ENCODE measurements at places on chromosomes 4 and X.
A peak's percentile ranks its signal among the peaks of the same experiment; 100 is the strongest.

GRCh38 chr4:88725143-88725542 is 27.5 kb upstream of the NAP1L5 start:
- no peak for DNase-seq

- DNase-seq, result no peak
Observed at GRCh38 chrX:97215186-97215585, 331.5 kb downstream of the RPA4 start.

DNA sequence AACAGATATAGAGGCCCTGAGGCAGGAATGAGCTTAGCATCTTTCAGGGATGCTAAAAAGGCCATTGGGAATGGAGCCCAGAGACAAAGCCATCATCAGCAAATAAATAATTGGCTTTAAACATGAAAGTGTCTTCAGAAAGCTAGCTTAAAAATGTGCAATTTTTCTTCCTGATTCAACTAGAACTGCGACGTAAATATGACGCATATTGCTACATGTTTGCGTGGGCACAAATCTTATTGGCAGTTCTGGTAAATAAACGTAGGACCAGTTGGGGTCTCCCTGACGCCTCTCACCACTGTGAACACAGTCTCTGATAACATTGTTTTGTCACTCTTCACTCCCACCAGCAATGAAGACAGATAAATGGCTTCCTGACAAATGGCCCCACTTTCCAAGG is 97.3 kb upstream of the SRD5A3 start:
- DNase-seq, result no peak

GRCh38 chr4:17587094-17587822 is 10.3 kb downstream of the LAP3 start:
- peak; percentile 65 for DNase-seq

DNA sequence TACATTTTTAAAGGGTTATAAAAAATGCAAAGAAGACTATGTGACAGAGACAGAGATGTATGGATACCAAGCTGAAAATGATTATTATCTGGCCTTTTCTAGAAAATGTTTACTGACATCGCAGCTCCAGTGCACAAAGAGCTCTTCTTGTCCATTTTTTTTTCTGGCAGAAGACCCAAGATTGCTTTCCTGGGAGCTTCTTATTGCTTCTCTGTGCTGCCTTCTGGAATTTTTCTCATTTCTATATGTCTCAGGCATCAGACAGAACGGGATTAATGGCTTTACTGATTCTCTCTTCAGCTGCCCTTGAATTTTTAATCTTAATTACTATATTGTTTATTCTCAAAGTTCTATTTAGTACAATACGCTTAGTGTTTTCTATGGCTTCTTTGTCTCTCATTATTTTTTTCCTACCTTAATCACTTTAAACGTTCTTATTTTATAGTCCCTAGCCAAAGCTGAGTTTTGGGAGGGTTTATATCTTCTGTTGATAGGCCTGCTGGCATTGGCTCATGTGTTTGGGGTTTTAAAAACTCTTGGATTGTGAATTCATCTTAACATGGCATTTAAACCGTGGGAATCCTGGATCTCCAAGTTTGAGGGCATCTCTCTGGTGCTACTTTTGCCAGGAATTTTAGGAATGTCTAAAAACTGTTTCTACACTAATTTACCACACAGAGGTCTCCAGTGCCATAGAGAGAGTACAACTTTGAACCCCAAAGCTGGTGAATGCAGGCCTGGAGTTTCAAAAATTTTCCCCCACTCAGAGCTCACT is 138.9 kb upstream of the LNX1 start:
- no peak for DNase-seq

DNA sequence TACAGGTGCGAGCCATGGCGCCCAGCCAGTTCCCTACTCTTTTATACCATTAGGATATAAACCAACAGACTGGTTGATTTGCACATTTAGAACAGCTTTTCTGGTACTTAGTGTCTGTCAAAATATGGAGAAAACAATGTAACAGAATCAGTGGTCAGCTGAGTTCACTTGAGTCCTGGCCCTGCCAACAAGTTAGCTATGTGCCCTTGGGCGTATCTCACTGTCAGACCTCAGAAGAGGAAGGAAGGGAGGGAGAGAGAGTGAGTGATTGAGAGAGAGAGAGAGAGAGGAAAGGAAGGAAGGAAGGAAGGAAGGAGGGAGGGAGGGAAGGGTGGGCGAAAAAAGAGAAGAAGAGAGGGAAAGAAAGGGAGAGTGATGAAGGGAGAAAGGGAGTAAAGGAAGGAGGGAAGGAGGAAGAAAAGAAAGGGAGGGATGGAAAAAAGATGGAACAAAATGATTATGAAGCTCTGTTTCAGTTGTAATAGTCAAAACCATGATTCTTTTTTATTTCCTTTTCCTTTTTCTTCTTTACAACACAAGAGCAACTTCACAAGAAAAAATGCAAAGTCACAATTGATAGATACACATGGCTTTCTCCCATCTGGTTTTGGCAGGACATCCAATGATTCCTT is 55.7 kb upstream of the PDGFRA start:
- DNase-seq, result peak; percentile 18

GRCh38 chrX:74438764-74439163 is 17.5 kb downstream of the SLC16A2 start:
- no peak for DNase-seq

GRCh38 chr4:1351854-1352566 is 5.0 kb downstream of the UVSSA start:
- DNase-seq, result peak; percentile 71

- DNase-seq, result no peak
Observed at GRCh38 chr4:108175966-108176365, 7.2 kb upstream of the LEF1 start.

DNA sequence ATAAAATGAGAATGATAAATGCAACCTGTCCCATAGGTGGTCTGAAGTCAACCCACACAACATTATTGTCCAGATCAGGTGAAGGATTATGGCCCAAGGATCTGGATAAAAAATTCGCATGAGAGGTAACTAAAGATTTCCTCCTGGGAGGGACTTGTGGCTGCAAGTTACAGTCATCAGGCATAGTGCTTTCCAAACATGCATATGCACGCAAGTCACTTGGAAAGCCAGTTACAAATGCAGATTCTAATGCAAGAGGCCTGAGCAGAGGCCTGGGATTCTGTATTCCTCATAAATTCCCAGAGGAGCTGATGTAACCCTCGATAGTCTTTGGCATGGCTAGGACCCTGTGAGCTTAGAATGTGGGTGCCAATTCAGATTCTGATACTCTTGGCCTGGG is 21.1 kb downstream of the HS3ST1 start:
- no peak for DNase-seq

DNA sequence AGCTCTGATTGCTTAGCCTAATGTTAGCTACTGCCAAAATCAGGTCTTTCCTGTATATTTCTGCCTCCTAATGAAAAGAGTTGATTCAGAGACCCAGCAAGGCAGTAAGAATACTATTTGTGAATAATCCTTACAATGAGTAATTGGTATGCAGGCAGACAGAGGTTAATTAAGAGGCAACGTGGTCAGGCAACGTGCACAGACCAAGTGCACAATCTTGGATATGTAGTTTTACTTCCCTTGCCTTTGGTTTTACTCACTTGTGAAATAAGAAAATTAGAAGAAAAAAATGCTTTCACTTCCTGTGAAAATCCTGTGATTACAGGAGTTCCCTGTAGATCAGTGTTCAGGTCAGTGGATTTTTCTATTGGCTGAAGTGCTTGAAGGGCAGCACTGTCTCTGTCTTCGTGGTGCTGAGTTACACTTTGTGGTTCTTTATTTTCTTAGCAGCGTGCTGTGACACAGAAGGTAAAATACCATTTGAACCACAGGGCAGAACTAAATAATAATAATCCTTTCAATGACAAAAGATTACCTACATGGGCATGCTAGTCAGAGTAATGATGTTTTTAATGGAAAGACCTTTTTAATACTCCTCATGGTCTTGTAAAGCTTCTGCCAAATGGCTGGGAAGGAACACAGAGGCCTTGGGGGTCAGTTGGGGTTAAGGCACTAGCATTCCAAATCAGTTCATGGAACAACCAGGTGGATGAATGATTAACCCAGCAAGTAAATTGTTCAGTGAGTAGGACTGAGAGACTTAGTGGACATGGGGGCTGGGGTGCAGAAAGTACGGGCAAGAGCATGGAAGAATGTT is 430.9 kb downstream of the MAPK10 start:
- no peak for DNase-seq

Data from SK-MEL-5 (cell line).